T-helper 2 cell treated with Interferon-gamma antibody and Interleukin-4, amounts not matched to agents 5 μg/mL and 100 μg/mL, for 36 hours (primary cell): ENCODE measurements at places on chromosomes 5 and 9.

DNA sequence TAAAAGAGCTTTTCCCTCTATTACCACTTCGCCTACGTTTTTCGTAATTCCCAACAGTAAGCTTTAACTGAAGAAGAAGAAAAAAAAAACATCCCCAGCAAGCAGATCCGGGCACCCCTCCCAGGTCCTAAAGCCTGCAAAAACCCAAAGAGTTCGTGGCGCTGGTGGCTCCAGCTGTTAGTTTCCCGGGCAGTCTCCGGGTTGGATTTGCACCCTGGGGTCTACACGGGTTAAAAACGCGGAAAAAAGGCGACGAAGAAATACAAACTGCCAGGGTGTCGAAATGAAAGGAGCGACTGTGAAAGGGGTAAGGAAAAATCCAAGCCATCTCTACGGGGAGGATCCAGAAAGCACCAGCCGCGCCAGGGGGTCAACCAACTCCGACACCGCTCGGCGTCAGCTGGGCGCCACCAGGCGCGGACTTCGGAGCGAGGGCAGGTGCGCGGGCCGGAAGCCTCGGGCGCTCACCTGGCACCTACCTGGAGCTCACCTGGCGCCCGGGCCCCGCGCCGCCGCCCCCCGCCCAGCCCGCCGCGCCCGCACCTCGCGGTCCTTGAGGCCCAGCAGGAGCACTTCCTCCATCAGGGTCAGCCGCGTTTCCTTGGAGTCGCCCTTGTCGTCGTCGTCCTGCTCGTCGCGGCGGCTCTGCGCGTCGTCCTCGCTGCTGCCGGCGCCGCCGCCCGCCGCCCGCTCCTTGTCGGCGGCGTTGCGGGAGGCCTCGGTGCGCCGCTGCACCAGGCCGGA is 680 bp downstream of the GOLPH3 start:
- DNase-seq: peak; percentile 23

DNA sequence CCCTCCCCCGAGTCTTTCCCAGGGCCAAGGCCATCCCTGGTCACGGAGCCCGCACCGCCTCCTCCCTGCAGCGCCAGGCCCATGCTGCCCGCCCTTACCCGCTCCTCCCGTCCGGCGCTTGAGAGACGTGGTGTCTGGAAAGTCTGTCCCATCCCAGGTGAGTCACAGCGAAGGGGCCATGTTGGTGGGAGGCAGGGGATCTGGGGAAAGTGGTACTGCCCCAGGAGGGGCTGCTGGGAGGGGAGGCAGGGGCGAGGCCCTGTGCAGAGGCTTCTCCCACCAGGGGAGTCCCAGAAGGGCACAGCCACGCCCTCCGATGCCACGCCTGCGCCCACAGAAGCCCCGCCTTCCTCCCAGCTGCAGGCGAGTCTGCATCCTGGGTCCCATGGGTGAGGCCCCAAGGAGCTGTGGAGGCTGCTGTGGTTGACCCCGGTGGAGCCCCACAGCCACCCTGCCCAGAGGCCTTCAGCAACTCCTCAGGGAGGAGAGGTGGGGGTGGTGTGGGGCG is 107.0 kb upstream of the PPP1R26 start:
- DNase-seq: no peak

- DNase-seq: no peak
These were observed 230.8 kb upstream of the NR4A3 start for GRCh38 chr9:99590840-99591239.

DNA sequence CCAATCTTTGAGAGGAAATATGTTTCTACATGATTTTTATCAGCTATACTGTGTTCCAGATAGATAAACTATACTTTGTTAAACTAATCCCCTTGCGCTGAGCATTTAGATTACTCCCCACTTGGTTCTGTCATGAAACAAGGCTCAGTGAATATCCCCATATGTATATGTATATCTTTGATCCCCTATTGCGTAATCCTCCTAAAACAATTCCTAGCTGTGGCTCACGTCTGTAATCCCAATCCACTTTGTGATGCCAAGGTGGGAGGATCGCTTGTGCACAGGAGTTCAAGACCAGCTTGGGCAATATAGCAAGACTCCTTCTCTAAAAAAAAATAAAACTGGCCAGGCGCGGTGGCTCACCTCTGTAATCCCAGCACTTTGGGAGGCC is 2.7 kb downstream of the PHYHD1 start:
- DNase-seq: no peak

DNA sequence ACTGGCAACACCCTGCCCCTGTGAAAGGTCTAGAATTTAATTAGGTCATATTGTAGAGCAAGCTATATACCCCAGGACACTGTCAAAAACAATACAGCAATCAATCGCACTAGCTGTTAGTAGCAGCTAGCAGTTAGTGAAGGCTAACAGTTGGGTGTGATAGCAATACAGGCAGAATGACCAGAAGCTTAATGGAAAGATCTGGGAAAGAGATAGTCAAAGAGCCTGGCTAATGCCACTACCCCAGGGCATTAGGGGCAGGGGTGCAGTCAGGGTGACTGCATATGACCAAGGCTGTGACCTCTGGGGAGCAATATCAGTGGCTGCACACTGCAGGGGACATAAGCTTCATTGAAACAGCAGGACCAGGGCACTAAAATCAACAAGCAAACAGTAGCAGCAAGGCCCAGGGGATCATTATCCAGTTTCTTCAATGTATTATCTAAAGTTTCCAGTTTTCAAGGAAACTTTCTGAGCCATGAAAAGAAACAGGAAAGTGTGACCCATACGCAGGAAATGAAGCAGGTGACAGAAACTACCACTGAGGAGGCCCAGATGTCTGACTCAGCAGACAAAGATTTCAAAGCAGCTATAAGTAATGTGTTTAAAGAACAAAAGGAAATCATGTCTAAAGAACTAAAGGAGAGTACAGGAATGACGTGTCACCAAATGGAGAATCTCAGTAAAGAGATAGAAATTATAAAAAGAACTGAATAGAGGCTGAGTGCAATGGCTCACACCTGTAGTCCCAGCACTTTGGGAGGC is 82.4 kb downstream of the ZNF354C start:
- DNase-seq: peak; percentile 32

DNA sequence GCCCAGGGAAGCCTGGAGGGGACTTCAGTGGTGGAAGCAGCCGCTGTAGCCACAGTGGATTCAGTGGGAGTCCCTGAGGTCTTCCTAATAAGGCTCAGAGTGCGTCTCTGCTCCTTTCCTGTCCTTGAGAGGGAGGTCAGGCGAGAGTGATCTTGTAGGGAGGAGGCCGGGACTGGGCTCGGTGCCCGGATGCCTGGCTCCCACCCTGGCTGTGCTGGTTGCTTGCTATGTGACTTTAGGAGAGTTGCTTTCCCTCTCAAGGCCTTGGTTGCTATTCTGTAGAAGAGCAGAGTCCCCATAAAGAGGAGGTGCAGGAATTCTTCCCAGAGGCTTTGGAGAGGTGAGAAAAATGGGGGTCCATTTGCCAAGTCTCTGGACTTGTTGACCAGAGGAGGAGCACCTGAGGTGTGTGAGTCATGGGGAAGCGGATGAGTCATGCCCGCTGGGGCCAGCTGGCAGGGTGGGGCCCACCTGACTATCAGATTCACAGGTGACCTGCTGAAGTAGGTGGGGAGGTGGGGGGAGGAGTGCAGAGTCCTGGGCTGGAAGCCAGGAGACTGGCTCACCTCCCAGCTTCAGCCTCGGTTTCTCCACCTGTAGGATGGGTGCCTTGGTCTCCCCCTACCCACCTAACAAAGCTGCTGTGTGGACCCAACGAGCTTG is 13.8 kb downstream of the GSN start:
- DNase-seq: no peak

DNA sequence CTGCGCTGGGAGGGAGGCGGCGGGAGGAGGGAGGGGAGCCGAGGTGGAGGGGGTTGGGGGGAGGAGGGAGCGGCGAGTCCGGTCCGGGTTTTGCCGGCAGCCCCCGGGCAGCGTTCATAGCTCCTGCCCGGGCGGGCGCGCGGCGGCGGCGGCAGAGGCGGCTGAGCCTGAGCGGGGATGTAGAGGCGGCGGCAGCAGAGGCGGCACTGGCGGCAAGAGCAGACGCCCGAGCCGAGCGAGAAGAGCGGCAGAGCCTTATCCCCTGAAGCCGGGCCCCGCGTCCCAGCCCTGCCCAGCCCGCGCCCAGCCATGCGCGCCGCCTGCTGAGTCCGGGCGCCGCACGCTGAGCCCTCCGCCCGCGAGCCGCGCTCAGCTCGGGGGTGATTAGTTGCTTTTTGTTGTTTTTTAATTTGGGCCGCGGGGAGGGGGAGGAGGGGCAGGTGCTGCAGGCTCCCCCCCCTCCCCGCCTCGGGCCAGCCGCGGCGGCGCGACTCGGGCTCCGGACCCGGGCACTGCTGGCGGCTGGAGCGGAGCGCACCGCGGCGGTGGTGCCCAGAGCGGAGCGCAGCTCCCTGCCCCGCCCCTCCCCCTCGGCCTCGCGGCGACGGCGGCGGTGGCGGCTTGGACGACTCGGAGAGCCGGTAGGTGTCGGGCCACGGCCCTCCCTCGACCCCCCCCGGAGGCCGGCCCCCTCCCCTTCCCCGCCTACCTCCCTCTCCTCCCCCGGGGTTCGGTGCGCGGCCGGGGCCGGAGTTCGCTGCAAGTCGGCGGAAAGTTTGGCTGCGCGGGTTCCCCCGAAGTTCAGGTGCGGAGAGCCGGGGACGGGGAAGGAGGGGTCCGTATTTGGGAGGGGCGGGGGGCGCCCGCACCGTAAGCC is at the start of gene CXXC5:
CXXC5 (plus strand) TSS at position 145 of the 877 bp plus-strand sequence. CDS start 32,175 bp downstream, outside the sequence.
- peak; percentile 53 for DNase-seq

- no peak for DNase-seq
These were observed 13.7 kb downstream of the SYK start for GRCh38 chr9:90815183-90815943.

DNA sequence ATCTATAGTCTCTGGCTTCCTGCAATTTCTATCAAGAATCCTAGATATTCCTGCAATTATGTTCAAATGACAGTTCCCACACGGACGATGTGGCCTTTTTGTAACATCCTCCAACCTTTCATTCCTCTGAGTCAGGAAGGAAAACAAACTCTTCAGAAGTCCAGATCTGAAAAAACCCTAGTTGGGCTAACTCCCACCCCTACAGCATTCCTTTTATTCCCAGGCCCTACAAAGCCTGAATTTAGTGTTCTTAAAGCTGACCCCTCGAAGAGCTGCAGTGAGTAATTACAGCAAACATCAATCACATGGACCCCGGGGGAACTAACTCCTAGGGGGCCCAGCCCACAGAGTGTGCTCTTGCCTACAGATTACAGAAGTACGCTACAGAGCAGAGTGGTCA is 99.7 kb downstream of the SERINC5 start:
- no peak for DNase-seq

- no peak for DNase-seq
These were observed 1974.3 kb downstream of the EFNA5 start for GRCh38 chr5:105696440-105696839.

- no peak for DNase-seq
These were observed 56.4 kb downstream of the IPPK start for GRCh38 chr9:92613268-92614122.

- DNase-seq: no peak
These were observed 525.6 kb downstream of the CETN3 start for GRCh38 chr5:89883967-89884366.

- DNase-seq: no peak
These were observed 3.6 kb upstream of the RORB start for GRCh38 chr9:74493512-74493911.

- DNase-seq: no peak
These were observed 410.8 kb downstream of the DMAC1 start for GRCh38 chr9:7388755-7389154.

- no peak for DNase-seq
These were observed 340.6 kb downstream of the CAAP1 start for GRCh38 chr9:26551971-26552370.

- DNase-seq: no peak
These were observed 173.4 kb downstream of the GOLPH3 start for GRCh38 chr5:32000731-32001130.

DNA sequence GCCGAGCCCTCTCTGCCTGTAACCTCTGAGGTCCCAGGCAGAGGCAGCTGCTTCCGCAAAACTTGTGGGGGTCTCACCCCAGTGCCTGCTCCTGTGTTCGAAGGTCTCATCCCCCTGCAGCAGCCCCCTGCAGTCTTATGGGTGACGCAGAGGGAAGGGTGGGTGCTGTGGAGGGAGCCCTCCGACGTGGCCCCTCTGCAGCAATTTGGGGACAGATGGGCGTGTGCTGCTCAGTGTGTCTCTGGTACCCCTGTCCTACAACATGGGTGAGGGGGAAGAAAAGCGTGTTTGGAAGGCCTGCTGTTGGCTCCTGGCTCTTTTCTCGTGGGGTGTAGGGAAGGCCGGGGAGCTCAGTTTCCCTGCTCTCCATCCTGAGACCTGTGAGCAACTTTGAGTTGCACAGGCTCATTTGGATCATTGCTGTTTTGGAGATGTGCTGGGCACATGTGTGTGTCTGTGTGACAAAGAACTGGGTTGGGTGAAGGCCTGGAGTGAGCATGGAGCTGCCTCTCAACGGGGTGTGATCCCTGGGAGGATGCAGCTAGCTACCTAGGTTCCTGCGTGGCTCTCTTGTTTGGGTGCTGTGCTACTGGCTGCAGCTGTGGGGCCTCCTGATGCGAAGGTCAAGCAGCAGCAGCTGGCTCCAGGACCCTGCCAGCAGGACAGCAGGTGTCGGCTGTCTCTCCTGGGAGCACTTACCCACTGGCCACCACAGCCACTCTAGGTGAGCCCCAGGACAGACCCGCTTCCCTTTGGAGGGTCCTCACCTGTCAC is 179.6 kb upstream of the PITX1 start:
- DNase-seq: no peak

- DNase-seq: no peak
These were observed 193.4 kb upstream of the NR4A3 start for GRCh38 chr9:99628285-99628684.

- no peak for DNase-seq
These were observed 73.4 kb downstream of the SGCD start for GRCh38 chr5:156400231-156400986.

GRCh38 chr9:87884578-87885459 is 2.1 kb downstream of the SPATA31E1 start:
- DNase-seq: no peak

DNA sequence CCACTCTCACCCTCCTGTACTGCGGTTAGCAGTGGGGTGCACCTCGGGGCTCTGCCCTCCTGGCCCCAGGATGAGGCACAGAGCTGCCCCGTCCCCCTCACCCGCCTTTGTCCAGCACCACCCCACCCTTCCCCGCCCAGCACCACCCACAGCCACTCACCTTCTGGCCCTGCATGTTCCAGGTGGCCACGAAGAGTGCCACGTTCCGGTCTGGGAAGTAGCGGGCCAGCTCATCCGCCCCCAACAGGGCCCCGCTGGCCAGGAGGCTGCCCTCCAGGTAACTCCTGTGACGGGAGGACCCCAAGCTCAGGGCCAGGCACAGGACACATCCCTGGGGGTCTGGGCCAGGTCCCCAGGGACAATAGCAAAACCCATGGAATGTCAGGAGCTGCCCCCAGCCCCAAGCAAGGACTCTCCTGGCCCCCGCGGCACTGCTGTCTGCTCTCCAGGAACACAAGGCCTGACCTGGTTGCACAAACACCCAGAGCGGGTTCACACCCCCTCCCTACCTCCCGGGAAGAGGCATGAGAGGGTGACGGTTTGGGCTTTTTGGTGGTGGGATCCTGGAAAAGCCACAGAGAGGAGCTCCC is 5.0 kb downstream of the INPP5E start:
- no peak for DNase-seq

- DNase-seq: no peak
These were observed 5.8 kb downstream of the CCDC187 start for GRCh38 chr9:136297766-136298735.

GRCh38 chr9:96209407-96210271 is 92.3 kb downstream of the HSD17B3 start:
- DNase-seq: no peak
